ENCODE measurements at places on chromosomes 5 and 9.

DNA sequence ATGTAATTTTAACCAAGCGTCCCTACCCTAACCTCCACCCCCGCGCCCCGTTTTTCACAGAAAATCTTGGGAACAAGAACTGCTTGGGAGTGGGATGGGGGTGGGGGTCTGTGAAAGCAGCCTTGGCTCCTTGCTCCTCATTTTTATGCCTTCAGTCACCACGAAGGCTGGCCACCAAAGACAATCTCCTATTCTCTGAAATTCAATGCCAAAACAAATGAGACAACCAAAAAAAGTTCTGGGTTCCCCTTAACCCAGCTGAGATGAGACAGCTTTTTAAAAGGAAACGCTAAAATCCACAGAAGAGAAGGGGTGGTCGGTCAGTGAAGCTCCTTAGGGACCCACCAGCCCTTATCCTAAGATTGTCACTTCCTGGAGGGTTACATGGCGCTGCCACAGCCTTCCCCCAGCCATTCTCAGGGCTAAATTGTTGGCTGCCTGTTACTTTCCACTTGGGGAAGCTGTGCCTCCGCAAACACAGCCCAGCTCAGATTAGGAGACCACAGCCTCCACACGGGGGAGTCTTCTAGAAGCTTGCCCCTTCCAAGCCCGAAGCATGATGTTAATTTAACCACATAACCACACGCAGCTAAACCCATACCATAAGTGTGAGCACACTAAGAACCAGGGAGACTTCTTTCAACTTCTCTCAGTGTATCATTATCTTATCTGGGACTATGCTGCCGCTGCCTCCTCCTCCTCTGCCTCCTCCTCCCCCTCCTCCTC, 136.3 kb downstream of the FOXD1 start:
- DNase-seq = no peak

DNA sequence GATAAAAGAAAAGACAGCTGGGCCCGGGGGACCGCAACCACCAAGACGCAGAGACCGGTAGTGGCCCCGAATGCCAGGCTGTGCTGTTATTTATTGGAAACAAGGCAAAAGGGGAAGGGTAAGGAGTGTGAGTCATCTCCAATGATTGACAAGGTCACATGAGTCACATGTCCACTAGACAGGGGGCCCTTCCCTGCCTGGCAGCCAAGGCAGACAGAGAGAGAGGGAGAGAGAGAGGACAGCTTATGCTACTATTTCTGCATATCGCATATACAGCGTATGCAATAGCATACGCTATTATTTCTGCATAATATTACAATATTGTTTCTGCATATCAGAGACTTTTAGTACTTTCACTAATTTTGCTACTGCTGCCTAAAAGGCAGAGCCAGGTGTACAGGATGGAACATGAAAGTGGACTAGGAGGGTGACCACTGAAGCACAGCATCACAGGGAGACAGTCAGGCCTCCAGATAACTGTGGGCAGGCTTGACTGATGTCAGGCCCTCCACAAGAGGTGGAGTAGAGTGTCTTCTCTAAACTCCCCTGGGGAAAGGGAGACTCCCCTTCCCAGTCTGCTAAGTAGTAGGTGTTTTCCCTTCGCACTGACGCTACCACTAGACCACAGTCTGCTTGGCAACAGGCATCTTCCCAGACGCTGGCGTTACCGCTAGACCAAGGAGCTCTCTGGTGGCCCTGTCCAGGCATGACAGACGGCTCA, 50.3 kb downstream of the RFX3 start:
- no peak for DNase-seq

- DNase-seq = no peak
Observed at GRCh38 chr9:38371495-38371894, 21.0 kb upstream of the ALDH1B1 start.

DNA sequence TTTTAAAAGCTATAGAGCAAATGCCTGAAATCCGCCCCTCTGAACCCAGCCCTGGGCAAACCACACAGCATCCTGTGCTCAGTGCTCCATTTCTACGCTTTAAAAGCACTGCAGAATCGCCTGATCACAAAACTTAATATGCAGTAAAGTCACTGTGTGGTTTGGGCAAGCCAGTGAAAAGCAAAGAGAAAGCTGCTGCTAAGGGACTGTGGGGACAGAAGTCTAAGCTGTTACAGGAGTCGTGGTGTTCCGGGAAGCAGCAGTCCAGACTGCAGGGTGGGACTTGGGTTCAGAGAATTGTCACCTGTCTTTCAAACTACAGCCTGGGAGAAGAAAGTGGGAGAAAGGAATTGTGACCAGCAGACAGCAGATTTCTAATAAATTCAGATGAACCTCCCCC, 8.2 kb downstream of the RAPGEF1 start:
- DNase-seq = no peak

DNA sequence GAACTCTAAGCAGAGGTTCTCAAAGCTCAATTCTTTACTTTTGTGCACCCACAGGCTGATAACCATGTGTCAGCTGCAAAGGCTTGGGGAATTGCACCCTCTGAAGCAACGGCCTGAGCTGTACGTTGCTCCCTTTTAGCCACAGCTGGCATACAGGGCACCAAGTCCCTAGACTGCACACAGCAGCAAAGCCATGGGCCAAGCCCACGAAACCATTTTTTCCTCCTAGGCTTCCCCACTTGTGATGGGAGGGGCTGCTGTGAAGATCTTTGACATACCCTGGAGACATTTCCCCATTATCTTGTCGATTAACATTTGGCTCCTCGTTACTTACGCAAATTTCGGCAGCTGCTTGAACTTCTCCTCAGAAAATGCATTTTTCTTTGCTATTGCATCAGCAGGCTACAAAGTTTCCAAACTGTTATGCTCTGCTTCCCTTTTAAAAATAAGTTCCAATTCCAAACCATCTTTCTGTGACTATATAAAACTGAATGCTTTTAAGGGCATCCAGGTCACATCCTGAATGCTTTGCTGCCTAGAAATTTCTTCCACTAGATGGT, 23.0 kb downstream of the KIAA0825 start:
- no peak for DNase-seq

DNA sequence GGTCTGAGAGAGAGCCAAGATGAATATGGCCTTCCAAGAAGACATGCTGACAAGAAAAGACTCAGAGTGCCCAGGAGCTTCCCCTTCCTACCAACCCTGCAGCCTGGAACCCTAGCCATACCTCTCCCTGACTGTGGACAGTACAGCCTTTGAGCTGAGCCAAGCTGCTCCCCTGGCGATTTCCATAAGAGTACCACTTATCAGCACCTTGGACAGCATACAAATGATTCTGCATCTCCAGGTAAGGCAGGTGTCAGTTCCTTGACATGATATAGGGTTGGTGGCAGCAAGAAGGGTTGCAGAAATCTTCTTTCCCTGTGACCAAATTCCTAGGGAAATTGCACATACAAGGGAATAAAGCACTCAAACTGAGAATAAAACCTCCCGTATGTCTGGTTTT, 58.3 kb downstream of the MFAP3 start:
- no peak for DNase-seq

GRCh38 chr5:169836835-169837536, 143.3 kb downstream of the INSYN2B start:
- DNase-seq = no peak

DNA sequence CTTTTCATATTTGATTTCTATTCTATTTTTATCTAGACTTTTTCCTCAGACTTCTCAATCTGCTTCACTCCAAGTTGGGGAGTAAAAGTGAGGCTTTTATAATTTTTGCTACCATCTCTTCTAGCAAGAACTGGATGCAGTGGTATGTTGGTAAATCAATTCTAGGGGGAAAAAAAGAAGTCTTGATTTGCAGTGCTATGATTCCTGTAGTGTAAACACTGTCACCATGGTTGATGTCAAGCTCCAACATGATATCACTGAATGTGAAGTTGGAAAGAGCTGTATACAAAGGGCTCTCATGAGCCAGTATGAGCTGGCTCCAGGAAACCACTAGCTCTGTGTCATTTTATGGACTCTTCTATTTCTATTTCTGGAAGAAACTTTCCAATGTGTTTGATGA, 439.2 kb downstream of the NTRK2 start:
- DNase-seq = no peak

DNA sequence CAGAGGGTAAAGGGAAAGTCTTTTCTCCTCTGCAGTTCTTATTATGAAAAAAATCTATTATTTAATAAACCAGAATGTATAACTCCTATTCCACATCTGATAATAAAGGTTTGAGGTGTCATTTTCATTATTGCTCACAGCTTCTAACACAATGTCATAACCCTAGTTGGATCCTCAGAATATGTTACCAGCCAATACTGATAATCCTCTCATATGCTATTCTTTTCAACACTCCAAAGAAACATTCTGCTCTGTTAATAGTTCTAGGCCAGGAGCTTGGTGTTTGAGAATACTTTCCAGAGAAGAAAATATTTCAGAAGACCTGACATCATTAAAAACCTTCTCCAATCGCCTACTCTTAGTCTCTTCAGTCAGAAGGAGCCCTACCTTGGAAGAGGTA, 127.1 kb downstream of the PIK3R1 start:
- DNase-seq = no peak

- no peak for DNase-seq
Observed at GRCh38 chr5:162703914-162704313, 636.3 kb downstream of the GABRG2 start.

GRCh38 chr5:32123058-32123805, 50.9 kb downstream of the GOLPH3 start:
- no peak for DNase-seq

- DNase-seq = no peak
Observed at GRCh38 chr9:134314950-134315715, 11.1 kb upstream of the RXRA start.

DNA sequence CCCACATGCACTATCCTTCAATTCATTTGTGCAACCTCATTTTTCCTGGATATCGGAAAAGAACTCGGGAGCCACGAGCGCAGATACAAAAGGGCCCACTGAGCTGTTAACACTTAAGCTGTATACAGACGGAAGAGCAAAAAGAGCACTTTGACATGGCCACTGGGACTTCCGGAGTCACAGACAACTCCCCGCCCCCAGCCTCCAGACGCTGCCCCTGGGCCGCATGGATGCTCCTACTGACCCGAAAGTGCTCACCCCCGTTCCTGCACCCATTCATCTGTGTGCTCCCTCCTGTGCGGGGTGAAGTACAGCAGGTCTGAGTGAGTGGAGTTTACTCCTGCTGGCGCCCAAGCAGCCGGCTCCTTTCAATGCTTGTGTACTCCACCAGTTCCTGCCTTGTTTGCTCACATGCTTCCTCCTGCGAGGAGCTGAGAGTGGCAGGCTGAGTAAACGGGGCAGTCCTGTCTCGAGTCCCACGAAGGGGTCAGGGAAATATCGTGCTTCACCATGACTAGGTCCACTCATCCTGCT, 901.0 kb upstream of the CTNND2 start:
- no peak for DNase-seq

DNA sequence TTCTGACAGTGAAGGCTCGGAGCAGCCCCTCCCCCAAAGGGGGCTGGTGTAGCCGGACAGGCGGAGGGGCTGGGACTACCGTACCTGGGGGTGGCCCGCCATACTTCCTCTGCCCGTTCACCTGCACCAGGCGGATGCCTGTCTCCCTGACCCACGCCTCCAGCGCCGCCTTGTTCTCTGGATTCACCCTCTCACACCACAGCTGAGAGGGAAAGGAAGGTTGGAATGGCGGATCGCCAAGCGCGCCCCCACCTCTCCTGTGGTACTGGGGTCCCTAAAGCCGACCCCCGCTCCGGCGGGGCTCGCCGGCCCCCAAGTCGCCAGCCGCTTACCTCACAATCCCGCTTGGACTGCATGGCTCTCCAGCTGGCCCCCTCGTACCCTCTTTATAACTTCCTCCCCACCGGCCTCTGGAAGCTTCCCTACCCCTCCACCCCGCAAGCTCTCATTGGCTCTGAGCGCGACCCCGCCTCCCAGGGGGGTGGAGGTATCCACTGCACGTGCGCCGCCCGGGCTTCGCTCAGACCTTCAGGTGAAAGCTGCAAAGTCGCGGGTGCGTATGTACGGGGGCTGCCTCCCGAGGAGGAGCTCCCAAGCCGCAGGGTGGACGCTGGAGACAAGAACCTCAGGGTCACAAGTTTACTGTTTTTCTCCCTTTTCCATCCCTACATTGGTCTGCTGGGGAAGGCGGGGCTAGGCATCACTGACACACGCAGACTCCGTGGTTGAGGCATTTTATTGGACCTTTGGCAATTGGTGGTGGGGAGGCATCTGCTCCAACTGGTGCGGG, at the start of gene DND1:
Gene DND1, minus strand, starts transcription at position 390 of the 790 bp plus-strand sequence. Its CDS starts 34 bp downstream, at position 356.
- DNase-seq = no peak

DNA sequence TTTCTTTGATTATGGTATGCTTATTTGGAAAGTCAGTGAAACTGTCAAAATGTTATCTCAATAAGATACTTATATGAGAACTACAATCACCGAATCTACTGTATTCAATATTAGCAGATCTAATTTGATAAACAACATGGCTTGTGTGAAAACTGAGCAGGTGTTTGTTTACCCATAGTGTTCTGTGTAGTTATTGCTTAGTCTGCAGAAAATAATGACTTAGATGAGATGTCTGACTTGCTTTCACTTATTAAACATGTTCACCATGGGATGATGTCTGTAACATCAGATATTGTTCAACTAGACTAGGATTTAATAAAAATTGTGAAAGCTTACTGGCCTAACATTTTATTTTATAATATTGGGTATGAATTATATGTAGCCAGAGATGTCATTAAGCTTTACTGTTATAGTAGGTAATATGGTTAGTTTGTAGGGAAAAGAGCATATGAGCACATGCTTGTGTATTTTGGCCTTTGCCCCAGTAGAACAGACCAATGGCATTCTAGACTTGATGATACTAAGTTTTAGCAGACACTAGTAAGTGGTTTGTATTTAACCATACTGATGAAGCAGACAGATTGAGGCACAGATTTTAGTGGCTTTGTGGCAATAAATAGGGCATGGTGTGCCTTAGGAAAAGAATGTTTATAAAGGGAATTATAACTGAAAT, 16.4 kb downstream of the SUB1 start:
- no peak for DNase-seq

DNA sequence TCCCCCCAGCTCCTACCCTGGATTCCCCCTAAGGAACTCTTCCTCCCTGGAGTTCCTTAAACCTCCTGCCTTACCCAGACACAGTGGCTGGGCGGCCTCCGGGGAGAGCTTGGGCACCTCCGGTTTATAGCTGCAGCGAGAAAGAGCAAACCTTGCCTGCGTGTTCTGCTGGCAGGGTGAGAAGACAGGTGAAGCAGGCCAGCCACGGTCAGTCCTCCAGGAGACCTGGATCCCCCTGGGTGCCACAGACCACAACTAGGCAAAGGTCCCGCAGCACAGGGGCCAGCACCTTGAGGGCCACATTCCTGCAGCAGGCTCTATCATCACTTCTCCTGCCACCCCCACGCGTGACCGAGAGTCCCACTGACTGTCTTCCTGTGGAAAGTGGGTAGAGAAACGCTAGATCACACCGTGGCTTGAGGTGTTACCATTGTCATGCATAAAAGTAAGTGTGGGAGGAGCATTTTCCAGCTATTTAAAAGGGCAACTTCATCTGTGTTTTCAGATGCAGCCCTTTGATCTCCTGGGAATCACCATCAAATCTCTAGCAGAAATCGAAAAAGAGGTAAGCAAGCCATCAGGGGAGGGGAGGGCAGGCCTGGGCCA, 130.2 kb upstream of the LMX1B start:
- DNase-seq = no peak

GRCh38 chr5:174155706-174156105, 110.2 kb downstream of the NSG2 start:
- no peak for DNase-seq

GRCh38 chr5:93017849-93018248, 563.2 kb downstream of the NR2F1-AS1 start:
- no peak for DNase-seq
